Activated CD8-positive, alpha-beta memory T cell treated with anti-CD3 and anti-CD28 coated beads, Interleukin-2, amount 10 ng/mL, durations not matched to agents 7 days and 5 days (primary cell): ENCODE measurements at places on chromosomes 6 and 20. TPM values are rescaled to one million over a fixed set of nuclear protein-coding genes. Genes with fewer than 3 reads are reported as not detected.

DNA sequence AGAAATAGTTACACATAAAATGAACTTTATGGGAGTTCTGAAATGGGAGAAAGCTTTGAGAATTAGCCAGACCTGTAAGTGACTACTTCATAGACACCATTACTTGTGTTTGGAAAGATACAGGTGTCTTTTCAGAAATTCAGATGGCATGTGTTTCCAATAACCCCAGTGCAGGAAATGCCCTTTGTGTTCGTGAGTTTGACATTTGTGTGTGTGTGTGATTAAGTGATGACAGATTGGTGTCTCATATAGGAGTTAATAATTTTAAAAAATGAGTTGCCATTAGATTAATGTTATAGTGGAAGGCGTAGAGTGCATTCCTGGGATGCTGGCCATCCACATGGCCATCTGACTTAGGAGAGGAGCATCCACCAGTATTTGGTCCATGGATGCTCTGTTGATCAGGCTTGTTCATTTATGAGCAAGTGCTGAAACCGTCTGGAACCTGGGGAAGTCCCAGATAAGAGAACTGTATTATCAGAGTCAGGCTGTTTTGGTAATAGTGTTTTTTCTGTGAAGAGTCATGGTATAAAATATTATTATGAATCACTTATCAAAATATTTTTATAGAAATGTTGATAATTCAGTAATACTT is 3.1 kb downstream of the STK4 start:
- DNase-seq = no peak
- H3K36me3 ChIP-seq = peaks cover 59% of the 10 kb centered on the region
- peak overlapping the region; percentile 98 for H3K27ac ChIP-seq
- peak overlapping the region; percentile 93 for H3K4me3 ChIP-seq
- H3K4me1 ChIP-seq = peaks cover 61% of the 10 kb centered on the region

THBS2 gene
- total RNA-seq = not detected

DNA sequence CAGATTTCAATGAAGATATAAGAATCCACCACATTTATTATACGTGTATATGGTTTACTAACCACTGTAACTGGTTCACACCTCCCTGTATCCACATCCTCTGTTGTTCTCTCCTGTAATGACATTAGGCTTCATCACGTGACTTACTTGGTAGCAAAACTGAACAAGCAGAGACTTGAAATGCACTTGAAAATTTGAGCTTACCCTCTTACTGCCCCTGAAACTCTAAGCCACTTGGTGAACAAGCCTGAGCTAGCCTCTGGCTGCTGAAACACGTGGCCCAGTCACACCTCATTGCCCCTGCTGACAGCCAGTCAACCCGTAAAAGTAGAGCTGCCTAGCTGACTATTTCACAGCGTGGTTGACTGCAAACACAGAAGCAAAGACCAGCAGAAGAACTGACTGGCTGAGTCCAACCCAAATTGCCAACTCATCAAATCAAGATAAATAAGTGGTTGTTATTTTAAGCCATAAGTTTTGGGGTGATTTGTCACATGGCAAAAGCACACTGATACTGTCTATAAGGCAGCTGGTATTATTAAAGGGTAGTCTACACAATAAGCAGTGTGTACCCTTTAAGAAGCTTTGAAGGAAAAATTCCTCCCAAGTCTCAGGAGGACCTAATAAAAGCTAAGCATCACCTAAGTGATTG is 109.0 kb downstream of the RALGAPA2 start:
- H3K27me3 ChIP-seq = no peaks in the 10 kb centered on the region
- peak; percentile 67 for DNase-seq
- peaks cover 20% of the 10 kb centered on the region for H3K4me1 ChIP-seq
- peaks cover 6% of the 10 kb centered on the region for H3K36me3 ChIP-seq
- no peak overlapping the region for H3K4me3 ChIP-seq

- H3K27ac ChIP-seq = no peak overlapping the region
- DNase-seq = no peak
- no peaks in the 10 kb centered on the region for H3K36me3 ChIP-seq
- no peak overlapping the region for H3K4me3 ChIP-seq
These were observed 146.1 kb downstream of the PCSK2 start for GRCh38 chr20:17372806-17373440.

AGPAT1 gene
- 38.6 TPM for total RNA-seq

ENPP1 gene
- 0.15 TPM for total RNA-seq

GRCh38 chr20:9145142-9145541 is 76.3 kb downstream of the PLCB4 start:
- H3K36me3 ChIP-seq = no peaks in the 10 kb centered on the region
- H3K27ac ChIP-seq = no peak overlapping the region
- no peaks in the 10 kb centered on the region for H3K4me1 ChIP-seq
- no peaks in the 10 kb centered on the region for H3K27me3 ChIP-seq
- H3K4me3 ChIP-seq = no peak overlapping the region

- DNase-seq = no peak
- peaks cover 1% of the 10 kb centered on the region for H3K36me3 ChIP-seq
- no peak overlapping the region for H3K4me3 ChIP-seq
- H3K27ac ChIP-seq = no peak overlapping the region
These were observed 117.9 kb upstream of the THBS2 start for GRCh38 chr6:169371344-169372127.

DNA sequence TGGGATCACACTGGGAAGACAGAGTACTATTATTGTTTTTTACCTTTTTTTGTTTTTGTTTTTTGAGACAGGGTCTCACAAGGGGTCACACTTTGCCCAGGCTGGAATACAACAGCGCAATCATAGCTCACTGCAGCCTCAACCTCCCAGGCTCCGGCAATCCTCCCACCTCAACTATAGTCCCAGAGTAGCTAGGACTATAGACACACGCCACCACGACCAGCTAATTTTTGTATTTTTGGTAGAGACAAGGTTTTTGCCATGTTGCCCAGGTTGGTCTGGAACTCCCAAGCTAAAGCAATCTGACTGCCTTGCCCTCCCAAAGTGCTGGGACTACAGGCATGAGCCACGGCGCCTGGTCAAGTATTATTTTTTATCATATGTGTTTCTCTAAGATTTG is 81.0 kb downstream of the ZMYND8 start:
- peak overlapping the region; percentile 67 for H3K27ac ChIP-seq
- peaks cover 42% of the 10 kb centered on the region for H3K4me1 ChIP-seq
- H3K36me3 ChIP-seq = peaks cover 41% of the 10 kb centered on the region
- DNase-seq = no peak
- H3K27me3 ChIP-seq = no peaks in the 10 kb centered on the region
- no peak overlapping the region for H3K4me3 ChIP-seq

GRCh38 chr6:127434651-127435050 is 24.5 kb downstream of the KIAA0408 start:
- no peak overlapping the region for H3K27ac ChIP-seq
- H3K27me3 ChIP-seq = peaks cover 24% of the 10 kb centered on the region
- H3K36me3 ChIP-seq = no peaks in the 10 kb centered on the region
- no peak for DNase-seq
- H3K4me3 ChIP-seq = no peak overlapping the region

IRAK1BP1 gene
- 2.6 TPM for total RNA-seq

GRCh38 chr6:45196121-45196520 is 132.0 kb upstream of the RUNX2 start:
- H3K27ac ChIP-seq = no peak overlapping the region
- H3K36me3 ChIP-seq = peaks cover 2% of the 10 kb centered on the region
- H3K4me1 ChIP-seq = peaks cover 7% of the 10 kb centered on the region
- no peak overlapping the region for H3K4me3 ChIP-seq
- no peaks in the 10 kb centered on the region for H3K27me3 ChIP-seq

DNA sequence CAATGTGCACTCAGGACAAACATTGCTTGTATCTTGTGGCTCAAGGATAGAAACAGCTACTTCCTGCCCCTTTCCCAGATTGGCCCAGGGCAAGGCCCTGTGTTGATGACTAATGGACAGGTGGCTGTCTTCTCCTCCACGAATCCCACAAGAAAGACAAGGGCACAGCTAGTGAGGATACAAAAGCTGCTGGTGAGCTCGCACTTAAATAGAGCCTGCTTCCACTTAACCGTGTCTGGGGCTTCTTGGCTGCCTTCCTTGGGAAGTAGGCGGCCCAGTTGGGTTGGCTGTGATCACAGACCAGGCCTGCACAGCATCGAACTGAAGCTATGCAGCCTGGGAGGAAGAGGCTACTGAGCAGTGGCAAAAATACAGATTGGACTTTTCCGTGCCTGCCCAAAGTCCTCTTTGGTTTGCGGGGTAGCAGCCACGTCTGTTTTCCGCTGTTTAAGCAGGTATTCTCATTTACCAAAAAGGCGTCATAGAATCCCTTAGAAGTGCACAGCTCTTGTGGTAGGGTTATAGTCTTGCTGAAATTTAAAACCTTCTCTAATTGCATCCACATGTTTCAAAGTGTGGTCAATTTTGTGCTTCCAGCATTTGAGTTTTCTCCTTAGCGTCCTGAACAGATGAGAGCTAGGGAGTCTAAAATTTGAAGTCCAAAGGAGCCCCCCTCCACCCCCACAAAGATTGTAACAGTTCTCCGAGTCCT is 23.0 kb upstream of the NAA20 start:
- no peak overlapping the region for H3K4me3 ChIP-seq
- DNase-seq = no peak
- no peak overlapping the region for H3K27ac ChIP-seq
- H3K4me1 ChIP-seq = no peaks in the 10 kb centered on the region
- no peaks in the 10 kb centered on the region for H3K36me3 ChIP-seq

FRK gene
- 0.12 TPM for total RNA-seq

- no peaks in the 10 kb centered on the region for H3K4me1 ChIP-seq
- no peak overlapping the region for H3K27ac ChIP-seq
- H3K36me3 ChIP-seq = no peaks in the 10 kb centered on the region
- H3K4me3 ChIP-seq = no peak overlapping the region
- no peaks in the 10 kb centered on the region for H3K27me3 ChIP-seq
- DNase-seq = no peak
These were observed 291.1 kb downstream of the GJA1 start for GRCh38 chr6:121726596-121726995.

- peaks cover 12% of the 10 kb centered on the region for H3K27me3 ChIP-seq
- H3K36me3 ChIP-seq = peaks cover 2% of the 10 kb centered on the region
These were observed 15.2 kb downstream of the DNAH8 start for GRCh38 chr6:38730140-38730862.

GRCh38 chr6:15473741-15474161 is 189.1 kb downstream of the DTNBP1 start:
- H3K36me3 ChIP-seq = peaks cover 18% of the 10 kb centered on the region
- no peak overlapping the region for H3K4me3 ChIP-seq
- no peaks in the 10 kb centered on the region for H3K27me3 ChIP-seq
- H3K4me1 ChIP-seq = no peaks in the 10 kb centered on the region

DNA sequence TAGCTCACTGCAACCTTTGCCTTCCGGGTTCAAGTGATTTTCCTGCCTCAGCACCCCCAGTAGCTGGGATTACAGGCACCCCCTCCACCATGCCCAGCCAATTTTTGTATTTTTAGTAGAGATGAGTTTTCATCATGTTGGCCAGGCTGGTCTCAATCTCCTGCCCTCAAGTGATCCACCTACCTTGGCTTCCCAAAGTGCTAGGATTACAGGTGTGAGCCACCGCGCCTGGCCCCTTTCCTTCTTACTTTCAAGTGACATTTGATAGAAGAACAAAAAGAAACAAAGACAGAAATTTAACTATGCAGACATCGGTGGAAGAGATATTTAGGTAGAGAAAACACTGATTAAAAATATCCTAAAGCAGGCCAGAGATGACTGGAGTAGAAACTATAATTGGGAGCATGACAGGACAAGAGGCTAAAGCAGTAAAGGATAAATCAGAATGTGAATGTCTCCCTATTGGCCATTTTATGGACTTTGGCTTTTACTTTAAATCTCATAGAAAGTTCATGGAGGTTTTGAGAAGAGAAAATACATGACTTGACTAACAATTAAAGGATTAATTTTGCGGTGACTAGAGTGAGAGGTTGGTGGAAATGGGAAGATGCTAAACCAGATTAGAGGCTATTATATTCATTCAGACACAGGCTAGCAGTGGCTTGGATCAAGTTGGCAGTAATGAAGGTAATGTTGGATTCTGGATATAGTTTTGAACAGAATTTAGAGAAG is 2.2 kb upstream of the EYS start:
- no peak overlapping the region for H3K4me3 ChIP-seq
- H3K4me1 ChIP-seq = no peaks in the 10 kb centered on the region
- no peaks in the 10 kb centered on the region for H3K27me3 ChIP-seq
- H3K27ac ChIP-seq = no peak overlapping the region

GSTA2 gene
- not detected for total RNA-seq

ENPP5 gene
- total RNA-seq = not detected

GRCh38 chr6:125871365-125871764 is 80.6 kb downstream of the NCOA7 start:
- H3K27ac ChIP-seq = no peak overlapping the region
- peaks cover 11% of the 10 kb centered on the region for H3K36me3 ChIP-seq

GRCh38 chr6:123263981-123264380 is 267.9 kb downstream of the CLVS2 start:
- H3K4me1 ChIP-seq = no peaks in the 10 kb centered on the region
- H3K27me3 ChIP-seq = no peaks in the 10 kb centered on the region
- no peak overlapping the region for H3K4me3 ChIP-seq

GRCh38 chr20:38937978-38938473 is 11.8 kb downstream of the FAM83D start:
- H3K27ac ChIP-seq = no peak overlapping the region
- H3K4me3 ChIP-seq = no peak overlapping the region
- peaks cover 28% of the 10 kb centered on the region for H3K4me1 ChIP-seq
- H3K27me3 ChIP-seq = no peaks in the 10 kb centered on the region
- no peak for DNase-seq

DNA sequence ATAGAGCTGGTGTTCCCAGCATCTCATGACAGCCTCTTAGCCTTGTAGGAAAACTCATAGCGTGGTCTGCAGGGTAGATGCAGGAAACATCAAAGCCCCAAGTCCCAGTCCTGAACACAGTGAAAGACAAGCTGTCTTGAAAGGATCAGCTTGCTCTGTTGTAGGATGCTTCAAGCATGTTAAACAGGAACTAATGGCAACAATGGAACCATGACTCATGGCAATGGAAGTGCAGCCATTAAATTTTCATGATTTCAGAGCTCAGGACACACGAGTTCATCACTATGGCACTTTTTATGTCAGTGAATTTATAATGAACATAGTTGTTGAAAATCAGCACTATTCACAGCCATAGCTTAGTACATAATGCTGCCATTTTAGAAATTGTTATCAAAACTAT is 367.7 kb downstream of the KIF16B start:
- no peak overlapping the region for H3K4me3 ChIP-seq
- no peaks in the 10 kb centered on the region for H3K36me3 ChIP-seq
- DNase-seq = no peak
- H3K27ac ChIP-seq = no peak overlapping the region
- no peaks in the 10 kb centered on the region for H3K4me1 ChIP-seq

GRCh38 chr6:160201061-160201460 is 57.6 kb downstream of the SLC22A2 start:
- H3K4me3 ChIP-seq = no peak overlapping the region
- H3K27ac ChIP-seq = no peak overlapping the region
- H3K4me1 ChIP-seq = no peaks in the 10 kb centered on the region
- DNase-seq = no peak
- no peaks in the 10 kb centered on the region for H3K36me3 ChIP-seq

- H3K27me3 ChIP-seq = peaks cover 10% of the 10 kb centered on the region
- no peak overlapping the region for H3K27ac ChIP-seq
- H3K4me1 ChIP-seq = no peaks in the 10 kb centered on the region
- H3K36me3 ChIP-seq = no peaks in the 10 kb centered on the region
- no peak overlapping the region for H3K4me3 ChIP-seq
These were observed 127.7 kb downstream of the ALDH8A1 start for GRCh38 chr6:134821928-134822864.

- no peak overlapping the region for H3K4me3 ChIP-seq
- H3K36me3 ChIP-seq = no peaks in the 10 kb centered on the region
- H3K4me1 ChIP-seq = no peaks in the 10 kb centered on the region
- H3K27me3 ChIP-seq = no peaks in the 10 kb centered on the region
- no peak overlapping the region for H3K27ac ChIP-seq
These were observed 108.6 kb upstream of the CITED2 start for GRCh38 chr6:139483079-139483478.

PNLDC1 gene
- 0.75 TPM for total RNA-seq

POLR3F gene
- 11.6 TPM for total RNA-seq

NNAT gene
- not detected for total RNA-seq
